ENCODE measurements at places on chromosomes 3 and 15.

DNA sequence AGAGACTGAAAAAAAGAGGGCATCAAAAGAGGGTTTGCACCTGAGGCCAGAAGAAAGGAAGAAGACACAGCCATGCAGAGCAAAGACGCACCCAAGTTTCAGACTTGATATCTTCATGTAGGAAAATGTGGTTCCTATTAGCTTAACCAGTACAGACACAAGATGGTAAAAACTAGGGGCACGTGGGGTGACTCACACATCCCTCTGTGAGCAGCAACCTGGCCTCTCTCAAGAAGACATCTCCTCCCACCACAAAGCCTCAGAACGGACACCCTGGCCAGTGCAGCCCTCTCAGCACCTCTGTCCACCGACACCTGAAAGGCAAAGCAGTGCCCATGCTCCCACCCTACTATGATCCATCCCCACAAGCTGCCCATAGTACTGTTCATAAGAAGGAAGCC lies 33.3 kb downstream of the GLB1 start:
- no peak for DNase-seq

GRCh38 chr3:161644891-161645635 lies 148.5 kb downstream of the OTOL1 start:
- DNase-seq = no peak

GRCh38 chr3:33437556-33438283 lies 2.5 kb downstream of the UBP1 start:
- DNase-seq = no peak

DNA sequence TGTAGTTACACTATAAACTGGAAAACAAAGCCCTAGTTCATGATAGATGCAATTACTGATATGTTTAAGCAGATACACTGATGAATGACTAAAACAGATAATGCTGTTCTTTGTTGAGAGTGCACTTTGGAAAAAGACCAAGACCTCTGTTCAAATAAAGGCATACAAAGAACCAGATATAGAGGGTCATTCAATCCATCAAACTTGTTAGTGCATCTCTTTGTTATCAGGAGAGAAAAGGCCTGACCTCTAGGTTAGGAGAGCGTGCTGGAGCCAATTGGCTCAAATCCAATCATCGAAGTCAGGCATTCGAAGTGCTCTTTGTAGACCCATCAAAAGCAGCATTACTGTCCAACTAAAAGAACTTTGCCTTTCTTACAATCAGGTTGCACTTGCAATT lies 124.2 kb downstream of the TFG start:
- DNase-seq = no peak

- no peak for DNase-seq
Measured at GRCh38 chr3:172213904-172214303, 174.5 kb downstream of the FNDC3B start.
